Activated naive CD4-positive, alpha-beta T cell (primary cell): ENCODE measurements at places on chromosomes 2 and 18.

- DNase-seq, result no peak
Observed at GRCh38 chr2:118929059-118929458, 12.9 kb upstream of the MARCO start.

DNA sequence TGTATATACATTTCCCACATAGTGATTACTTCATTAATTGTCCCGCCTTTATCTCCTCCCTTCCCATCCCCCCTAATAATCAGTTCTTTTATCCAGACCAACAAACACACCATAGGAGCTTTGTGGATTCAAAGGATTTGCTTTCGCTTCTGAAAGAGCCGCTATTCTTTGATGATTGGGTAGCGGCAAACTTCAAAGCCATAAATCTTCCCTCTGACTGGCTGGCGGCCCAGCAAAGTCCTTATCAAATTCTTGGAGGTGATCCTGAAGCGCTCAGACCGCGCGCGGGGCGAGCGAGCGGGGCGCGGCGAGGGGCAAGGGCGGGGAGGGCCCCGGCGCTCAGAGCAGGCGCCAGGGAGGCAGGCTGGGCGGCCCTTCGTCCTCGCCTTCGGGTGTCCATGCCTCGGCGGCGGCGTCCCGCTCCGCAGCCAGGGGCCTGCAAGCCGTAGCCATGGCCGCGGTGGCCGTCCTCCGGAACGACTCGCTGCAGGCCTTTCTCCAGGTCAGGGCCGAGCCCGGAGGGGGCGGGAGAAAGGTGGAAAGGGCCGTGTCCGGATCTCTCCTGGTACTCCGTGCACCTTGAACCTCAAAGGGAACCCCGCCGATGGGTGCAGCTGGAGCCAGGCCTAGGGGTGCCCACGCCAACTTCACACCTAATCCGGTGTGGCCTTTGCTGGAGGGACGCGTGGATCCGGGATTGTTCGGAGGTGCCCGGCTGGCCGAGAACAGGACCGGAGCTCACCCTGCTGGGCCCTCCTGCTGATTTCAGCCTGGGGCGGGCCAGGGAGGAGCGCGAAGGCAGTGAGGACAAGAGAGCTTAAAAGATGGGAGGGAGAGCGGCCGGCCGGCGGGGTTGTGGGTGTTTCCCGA lies at the start of gene SP5:
SP5 (plus strand) TSS at position 276 of the 870 bp plus-strand sequence; CDS start at position 452, 176 bp downstream.
- no peak for DNase-seq

DNA sequence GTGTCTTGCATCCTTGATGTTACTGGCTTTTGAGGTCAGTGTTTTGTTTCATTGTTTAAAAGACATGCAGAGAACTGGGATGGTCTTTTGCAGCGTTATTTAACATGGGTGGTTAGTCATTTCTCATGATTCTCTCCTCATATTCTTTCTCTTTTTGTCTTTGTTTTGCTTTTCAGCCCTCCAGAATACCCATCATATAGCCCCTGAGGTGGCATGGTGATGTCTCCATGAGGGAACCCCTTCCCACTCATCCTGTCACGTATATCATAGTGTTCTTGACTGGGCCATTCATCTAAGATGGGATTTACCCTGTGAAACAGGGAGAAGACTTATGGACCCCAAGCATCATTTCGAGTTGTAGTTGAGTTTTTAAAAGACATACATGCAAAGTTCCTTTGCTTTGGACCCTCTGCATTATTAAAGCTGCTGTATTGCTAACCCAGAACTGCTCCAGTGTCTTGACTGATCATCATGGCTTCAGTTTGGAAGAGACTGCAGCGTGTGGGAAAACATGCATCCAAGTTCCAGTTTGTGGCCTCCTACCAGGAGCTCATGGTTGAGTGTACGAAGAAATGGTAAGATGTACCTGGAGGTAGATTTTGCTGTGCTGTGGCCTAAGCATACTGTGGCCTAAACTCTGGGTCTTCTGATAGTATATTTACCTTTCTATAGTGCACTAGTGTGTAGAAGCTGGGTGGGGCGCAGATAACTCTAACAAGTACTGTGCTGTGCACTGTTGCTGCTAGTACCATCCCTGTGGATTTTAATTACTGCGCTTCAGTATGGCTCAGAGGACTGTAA lies 1.4 kb downstream of the EHBP1 start:
- no peak for DNase-seq

GRCh38 chr2:198062826-198063225 lies 258.4 kb downstream of the PLCL1 start:
- DNase-seq, result no peak
